Skeletal muscle cell (primary cell): ENCODE measurements at places on chromosomes 7 and 10.

- DNase-seq = no peak
Observed at GRCh38 chr10:56624082-56624481, 263.0 kb upstream of the ZWINT start.

GRCh38 chr10:130040351-130040750, 70.3 kb downstream of the C10orf143 start:
- DNase-seq = no peak

DNA sequence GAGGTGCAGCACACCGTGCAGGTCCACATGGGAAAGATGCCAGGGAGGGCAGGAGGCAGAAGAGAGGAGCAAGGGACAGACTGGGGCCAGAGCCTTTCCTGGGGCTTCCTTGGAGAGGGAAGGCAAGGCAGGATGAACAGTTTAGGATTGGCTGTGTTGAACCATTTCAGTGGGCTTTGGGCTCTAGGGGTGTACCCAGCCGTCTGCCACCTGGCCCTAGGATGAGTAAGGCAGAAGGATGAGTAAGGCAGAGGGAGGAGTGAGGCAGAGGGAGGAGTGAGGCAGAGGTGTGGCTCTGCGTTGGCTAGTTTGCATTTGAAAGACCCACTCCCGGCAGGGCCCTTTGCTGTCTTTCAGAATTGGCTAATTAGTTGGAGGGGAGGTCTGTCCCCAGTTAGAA, 31.5 kb upstream of the PRF1 start:
- DNase-seq = no peak

GRCh38 chr7:73596191-73597065, 18.0 kb upstream of the TBL2 start:
- no peak for DNase-seq

GRCh38 chr7:30630986-30631385, 36.3 kb downstream of the GARS1 start:
- DNase-seq = no peak

- no peak for DNase-seq
Observed at GRCh38 chr7:128744366-128744905, 5.3 kb downstream of the CALU start.
